ENCODE measurements at places on chromosomes 1 and 21. TPM values are rescaled to one million over a fixed set of nuclear protein-coding genes. Genes with fewer than 3 reads are reported as not detected.

DNA sequence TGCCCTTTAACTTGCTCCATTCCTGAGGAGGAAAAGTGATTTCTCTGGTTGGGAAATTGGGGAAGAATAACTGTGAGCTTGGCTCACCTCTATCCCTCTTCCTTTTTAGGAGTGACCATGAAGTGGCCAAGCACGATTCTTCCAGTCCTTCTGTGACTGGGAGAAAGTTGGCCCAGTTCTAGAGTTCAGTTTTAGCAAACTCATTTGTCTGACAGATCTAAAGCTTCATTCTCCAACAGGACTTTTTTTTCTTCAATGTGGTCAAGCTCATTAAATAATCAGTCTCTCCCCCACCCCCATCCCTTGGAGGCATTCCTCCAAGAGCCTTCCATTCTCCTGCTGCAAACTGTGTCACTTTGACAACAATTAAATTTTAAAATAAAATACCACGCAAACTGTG lies 6.4 kb upstream of the AGL start:
- H3K36me3 ChIP-seq = no peaks in the 10 kb centered on the region
- no peak for DNase-seq
- H3K4me1 ChIP-seq = no peaks in the 10 kb centered on the region

- no peaks in the 10 kb centered on the region for H3K27me3 ChIP-seq
- H3K36me3 ChIP-seq = no peaks in the 10 kb centered on the region
- H3K4me3 ChIP-seq = no peak overlapping the region
Observed at GRCh38 chr1:184417916-184418315, 31.1 kb downstream of the C1orf21 start.

DNA sequence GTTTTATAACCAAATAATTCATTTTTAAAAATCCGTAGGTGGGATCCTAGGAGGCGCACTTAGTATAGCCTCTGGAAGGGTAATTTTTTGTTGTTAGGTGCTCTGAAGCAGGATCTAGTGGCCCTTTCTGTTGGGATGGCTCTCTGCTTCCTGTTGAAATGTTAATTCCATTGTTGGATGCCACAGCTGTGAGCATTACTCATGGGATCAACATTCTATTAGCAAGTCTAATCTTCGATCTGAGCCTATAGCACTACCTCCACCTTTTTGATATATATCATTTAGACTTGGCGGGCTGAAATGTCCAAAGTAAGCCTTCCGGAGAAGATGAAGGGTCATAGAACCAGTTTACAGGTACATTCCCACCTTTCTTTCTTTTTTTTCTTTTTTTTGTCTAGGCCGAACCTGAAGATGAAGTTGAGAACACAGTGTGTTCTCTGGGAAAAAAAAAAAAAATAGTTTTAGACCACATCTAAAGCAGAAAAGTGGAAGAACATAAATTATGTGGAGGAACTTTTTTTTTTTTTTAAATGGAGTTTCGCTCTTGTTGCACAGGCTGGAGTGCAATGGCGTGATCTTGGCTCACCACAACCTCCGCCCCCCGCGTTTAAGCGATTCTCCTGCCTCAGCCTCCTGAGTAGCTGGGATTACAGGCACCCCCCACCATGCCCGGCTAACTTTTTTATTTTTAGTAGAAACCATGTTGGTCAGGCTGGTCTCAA lies 1.4 kb downstream of the CXADR start:
- H3K36me3 ChIP-seq = no peaks in the 10 kb centered on the region
- H3K27ac ChIP-seq = peak overlapping the region; percentile 77
- H3K27me3 ChIP-seq = no peaks in the 10 kb centered on the region
- no peak for DNase-seq

The RAB3B gene
- 1.2 TPM for total RNA-seq

DNA sequence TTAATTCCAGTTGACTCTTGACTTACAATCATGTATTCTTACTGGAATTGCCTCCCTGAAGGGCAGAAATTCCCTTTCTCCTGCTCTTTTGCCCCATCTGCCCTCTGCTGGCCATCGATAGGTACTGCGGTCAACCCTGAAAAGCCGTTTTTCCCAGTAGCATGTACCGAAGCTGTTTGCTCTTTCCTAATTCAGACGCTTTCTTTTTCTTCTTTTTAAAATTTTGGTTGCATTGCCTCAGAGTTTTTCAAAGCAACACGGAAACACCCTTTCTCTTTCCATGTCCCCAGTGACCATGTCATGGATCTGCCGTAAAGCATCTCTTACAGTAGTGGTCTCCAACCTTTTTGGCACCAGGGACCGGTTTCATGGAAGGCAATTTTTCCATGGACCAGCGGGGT lies 164.2 kb upstream of the C1orf21 start:
- no peaks in the 10 kb centered on the region for H3K36me3 ChIP-seq
- peak; percentile 54 for DNase-seq
- no peak overlapping the region for H3K27ac ChIP-seq
- no peak overlapping the region for H3K4me3 ChIP-seq

Measured in Panc1 (cell line).